ENCODE measurements at places on chromosomes 5 and 9.

GRCh38 chr9:81776390-81776789 is 87.0 kb upstream of the TLE1 start:
- DNase-seq, result no peak

GRCh38 chr5:63053019-63053638 is 474.5 kb downstream of the LRRC70 start:
- DNase-seq, result no peak

GRCh38 chr5:79547429-79547822 is 33.5 kb upstream of the HOMER1 start:
- no peak for DNase-seq

DNA sequence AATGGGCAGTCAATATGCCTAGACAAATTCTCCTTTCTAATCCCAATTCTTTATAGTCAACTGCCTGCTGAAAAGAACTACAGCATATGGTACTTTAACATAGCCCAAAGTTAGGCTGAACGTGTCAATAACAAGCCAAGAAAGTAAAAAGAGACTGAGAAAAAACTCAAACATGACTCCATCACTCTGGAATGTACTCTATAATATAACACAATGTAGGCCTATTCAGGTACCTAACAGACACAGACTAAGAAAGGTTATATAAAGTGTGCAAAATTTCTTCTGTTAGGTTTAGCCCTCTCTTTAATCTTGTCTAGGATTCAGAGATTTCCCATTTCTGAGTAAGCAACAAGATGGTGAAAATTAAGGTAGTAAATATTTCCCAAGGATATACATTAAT is 209.7 kb upstream of the PRR16 start:
- no peak for DNase-seq

DNA sequence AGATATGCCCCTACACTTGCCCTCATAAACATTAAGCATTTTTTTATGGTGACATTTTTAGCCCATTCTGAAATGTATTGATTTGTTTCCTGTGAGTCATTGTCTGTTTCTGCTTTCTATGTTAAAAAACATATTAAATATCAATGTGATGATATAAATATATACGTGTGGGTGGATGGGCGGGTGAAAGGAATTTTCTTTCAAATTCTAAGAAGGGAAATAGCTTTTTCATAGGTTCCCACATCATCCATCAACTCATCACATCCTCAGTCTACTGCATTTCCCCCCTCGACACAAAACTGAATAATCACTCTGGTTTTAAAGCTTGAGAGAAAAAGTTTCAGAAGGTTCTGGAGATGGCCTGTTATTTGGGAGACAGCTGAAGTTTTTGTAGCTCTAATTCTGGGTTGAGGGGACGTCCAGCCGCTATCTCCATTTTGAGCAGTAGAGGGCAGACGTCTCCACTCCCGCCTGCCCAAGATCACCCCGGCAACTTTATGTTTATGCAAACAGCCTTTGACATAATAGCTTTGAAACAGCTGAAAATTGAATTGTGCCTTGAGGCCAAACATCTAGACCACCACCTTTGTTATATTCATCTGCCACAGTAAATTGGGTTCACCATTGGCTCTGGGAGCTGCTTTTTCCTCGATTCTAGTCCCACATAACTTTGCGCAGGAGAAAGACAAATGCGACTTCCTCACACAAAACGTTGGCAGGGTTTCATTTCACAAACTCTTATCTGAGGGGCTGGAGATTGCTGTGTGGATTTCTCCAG is 216.2 kb upstream of the CLINT1 start:
- peak; percentile 28 for DNase-seq

DNA sequence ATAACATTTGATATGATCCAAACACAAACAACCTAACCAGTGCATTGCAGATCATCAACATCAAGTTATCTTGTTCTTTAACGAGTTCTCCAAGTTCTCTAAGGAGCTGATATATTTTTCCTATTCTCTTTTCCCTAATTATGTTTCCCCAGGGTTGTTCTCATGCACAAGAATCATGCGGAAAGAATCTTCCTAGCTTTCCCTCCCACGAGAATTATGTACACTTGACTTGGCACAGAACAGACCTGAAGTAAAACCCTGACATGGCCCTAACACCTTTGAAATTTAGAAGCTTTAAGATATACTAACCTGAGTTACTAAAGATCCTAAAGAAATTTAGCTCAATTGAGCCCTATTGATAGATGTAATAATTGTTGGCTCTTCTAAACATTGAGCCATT is 110.7 kb upstream of the FST start:
- no peak for DNase-seq

GRCh38 chr5:87121304-87122150 is 146.2 kb upstream of the RASA1 start:
- DNase-seq, result no peak

GRCh38 chr5:72224946-72225463 is 95.0 kb downstream of the MRPS27 start:
- DNase-seq, result no peak

Data from GM18507 (cell line).